AML-193 (cell line): ENCODE measurements at places on chromosomes 11 and 22.

- peak; percentile 3 for DNase-seq
Observed at GRCh38 chr11:112085822-112086421, 634 bp downstream of the TIMM8B start.

DNA sequence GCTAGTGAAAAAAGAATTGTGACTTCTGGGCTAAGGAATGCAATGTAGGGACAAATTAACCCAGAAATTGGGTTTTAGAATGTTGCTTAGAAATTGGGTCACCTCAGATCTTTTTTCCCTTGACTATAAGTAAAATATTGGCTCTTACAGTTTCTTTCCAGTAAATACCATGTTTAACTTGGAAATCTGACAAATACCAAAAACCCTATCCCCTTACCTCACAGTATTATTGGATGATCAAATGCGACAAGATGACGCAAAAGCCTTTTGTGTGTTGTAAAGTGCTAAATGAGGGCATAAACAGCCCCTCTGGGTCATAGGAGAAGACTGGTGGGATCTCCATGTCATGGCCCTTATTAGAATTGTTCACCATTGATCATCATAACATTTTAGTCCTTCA, 6.1 kb upstream of the UPB1 start:
- no peak for DNase-seq

GRCh38 chr22:17429516-17429915, 60.3 kb downstream of the CECR2 start:
- DNase-seq = no peak

- DNase-seq = no peak
Observed at GRCh38 chr11:117713538-117713991, 83.5 kb downstream of the DSCAML1 start.

GRCh38 chr11:34235189-34235588, 122.6 kb downstream of the ABTB2 start:
- DNase-seq = no peak

GRCh38 chr11:12139144-12139881, 28.9 kb downstream of the MICAL2 start:
- no peak for DNase-seq
